ENCODE measurements at places on chromosomes 3 and 15.

DNA sequence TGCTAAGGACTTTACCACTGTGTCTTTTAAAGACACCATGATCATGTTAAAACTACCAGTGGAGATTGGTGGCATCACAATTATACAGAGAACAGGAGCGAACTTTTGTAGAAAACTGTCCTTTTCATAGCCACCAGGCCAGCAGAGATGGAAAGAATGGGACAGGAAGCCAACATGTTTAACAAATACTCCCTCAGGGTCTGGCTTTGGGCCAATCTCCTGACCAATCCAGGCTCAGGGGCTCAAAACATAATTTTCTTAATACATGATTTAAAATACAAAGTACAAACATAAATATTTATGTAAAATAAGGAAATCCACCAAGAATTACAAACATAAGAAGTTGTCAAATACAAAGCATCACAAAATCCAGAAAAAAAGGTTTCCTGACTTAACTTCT, 266.0 kb downstream of the VPS13C start:
- no peak for DNase-seq

DNA sequence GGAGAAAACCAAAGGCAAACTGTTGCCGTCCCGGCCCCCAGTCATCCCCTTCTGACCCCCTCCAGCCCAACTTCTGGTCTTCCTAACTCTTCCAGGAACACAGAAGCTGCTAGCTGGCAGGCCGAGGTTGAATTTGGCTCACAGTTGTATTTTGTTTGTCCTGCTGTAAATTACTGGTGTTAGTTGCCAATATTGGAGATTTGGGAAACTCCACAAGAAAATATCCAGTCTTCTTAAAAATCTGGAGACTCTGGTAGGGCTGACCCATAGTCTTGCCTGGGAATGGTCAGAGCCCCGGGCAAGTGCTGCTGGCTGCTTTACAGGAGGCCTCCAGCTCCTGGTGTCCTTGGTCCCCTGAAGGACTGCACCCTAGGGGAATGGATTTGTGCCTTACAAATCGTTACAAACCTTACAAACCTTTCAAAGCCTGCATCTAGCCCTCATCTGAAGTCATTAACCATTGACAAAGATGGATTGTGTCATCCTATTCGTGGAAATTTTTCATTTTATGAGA, 112.0 kb upstream of the MCTP2 start:
- DNase-seq: no peak

- no peak for DNase-seq
These were observed 114.4 kb downstream of the VGLL4 start for GRCh38 chr3:11529281-11529680.

DNA sequence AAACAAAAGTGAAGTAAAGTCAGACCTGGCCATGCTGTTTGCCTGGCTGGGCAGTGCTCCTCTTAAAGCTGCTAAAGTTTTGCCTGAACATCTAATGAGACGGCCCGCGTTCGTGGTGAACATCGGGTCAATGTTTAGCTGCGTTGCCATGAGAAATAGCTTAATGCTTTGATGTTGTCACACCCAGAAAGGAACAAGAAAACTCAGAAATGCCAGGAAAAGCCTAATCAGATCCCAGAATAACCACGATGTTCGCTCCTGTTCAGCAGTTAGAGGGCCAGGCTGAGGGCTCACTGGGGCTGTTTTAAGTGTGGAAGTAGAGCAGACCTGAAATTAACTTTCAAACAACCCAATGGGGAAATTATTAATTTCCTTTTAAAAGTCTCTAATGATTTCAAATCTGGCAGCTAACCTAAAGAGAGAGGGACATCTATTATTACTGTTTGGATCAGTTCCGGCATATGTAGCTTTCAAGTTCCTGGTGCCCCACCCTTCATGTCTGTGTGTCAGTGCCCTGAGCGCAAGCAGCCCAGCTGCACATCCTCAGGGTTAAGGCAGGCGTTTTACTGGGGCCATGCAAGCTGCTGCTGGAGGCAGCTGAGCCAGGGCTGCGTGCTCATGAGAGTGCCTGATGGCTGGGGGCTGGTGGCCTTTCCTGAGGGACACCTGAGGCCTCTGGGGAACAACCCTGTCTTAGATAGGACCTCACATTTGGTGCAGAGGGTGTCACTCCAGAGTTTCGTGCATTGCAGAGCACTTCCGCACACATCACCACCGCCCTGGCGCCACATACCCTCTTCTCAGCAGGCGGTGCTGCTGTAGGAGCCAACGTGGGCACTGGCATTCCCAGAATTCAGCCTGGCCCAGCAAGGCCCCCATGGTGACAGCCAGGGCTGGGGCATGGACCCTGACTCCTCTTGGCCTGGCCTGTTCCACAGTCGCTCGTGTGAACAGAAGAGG, 76.6 kb downstream of the LRRK1 start:
- no peak for DNase-seq

- DNase-seq: no peak
These were observed 722 bp downstream of the STRA6 start for GRCh38 chr15:74201710-74202420.

DNA sequence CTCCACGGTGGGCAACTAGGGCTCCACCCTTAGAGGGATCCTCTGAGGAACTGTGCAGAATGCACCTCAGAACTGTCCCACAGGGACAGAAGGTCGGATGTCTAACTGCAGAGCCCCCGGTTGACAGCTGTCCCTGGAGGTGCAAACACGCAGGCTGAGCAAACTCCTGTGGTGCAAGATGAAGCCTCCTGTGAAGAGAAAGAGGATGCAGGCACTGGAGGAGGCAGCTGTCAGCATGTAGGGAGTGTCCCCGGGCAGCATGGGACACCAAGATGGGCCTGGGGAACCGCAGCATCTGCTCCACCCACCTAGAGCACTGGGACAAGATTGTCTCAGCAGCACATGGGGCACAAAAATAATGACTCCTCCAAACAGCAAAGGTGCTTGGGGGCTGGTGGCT, 258.9 kb downstream of the ABHD5 start:
- DNase-seq: no peak

GRCh38 chr3:29335438-29335837, 54.6 kb downstream of the RBMS3 start:
- DNase-seq: no peak

GRCh38 chr3:132014105-132014504, 20.7 kb downstream of the CPNE4 start:
- no peak for DNase-seq

DNA sequence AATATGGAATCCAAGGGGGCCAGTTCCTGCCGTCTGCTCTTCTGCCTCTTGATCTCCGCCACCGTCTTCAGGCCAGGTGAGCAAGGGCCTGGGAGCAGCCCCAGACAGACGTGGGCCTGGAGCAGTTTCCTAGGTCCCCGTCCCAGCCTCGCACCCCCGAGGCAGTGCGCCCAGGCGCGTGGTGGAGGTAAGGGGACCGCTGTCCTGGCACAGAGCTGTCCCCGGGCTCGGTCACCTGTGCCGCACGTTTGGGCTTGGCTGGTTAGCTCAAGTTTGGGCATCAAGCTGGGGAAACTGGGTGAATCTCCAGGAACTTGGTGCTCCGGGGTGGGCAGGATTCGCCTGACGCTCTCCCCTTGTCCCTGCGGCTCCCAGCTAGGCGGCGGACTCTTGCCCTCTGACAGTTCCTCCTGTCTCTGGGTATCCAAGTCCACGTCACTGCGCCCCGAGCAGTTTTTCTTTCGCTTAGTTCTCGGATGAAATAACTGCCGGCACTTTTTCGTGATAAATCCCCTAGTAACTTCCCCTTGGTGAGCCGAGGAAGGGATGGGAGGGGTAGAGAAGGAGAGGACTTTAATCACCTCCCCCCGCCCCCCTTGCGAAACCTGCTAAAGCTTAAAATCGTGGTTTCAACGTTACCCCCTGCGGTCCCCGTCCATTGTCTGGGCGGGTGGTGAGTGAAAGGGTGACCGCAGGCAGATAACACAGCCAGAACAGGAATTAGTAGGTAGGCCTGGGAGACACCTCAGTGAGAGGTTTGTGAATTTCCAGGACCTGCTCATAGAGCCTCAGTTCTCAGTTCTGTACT, 901 bp downstream of the ALCAM start:
- DNase-seq: peak; percentile 83

DNA sequence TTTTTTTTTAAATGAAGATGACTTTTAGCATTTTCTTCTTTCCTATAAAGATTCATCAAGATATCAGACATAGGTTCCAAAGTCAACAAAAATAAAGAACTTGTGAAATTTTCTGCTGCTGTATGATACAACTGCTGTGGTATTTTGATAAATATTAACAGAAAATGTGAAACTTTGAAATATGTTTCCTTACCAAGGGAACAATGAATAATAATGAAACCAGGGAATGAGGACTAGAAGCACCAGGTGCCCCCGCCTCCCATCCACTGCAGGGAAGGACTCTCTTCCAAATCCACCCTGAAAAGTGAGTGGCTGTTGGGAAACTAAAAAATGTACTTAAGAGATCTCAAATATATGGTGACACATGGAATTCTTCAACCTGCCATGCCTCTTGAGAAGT, 198.4 kb downstream of the FHIT start:
- no peak for DNase-seq

- DNase-seq: no peak
These were observed 130.3 kb downstream of the DLG1 start for GRCh38 chr3:197168063-197168462.

- DNase-seq: no peak
These were observed 490.4 kb upstream of the CFAP20DC start for GRCh38 chr3:59540241-59540640.

GRCh38 chr15:96992817-96993216, 662.3 kb downstream of the NR2F2 start:
- no peak for DNase-seq

Data from activated CD8-positive, alpha-beta memory T cell treated with anti-CD3 and anti-CD28 coated beads for 24 hours (primary cell).